ENCODE measurements at places on chromosomes 2 and 18. TPM values are rescaled to one million over a fixed set of nuclear protein-coding genes. Genes with fewer than 3 reads are reported as not detected.

GRCh38 chr2:191015239-191015638, 1.3 kb upstream of the STAT1 start:
- no peak for DNase-seq

DNA sequence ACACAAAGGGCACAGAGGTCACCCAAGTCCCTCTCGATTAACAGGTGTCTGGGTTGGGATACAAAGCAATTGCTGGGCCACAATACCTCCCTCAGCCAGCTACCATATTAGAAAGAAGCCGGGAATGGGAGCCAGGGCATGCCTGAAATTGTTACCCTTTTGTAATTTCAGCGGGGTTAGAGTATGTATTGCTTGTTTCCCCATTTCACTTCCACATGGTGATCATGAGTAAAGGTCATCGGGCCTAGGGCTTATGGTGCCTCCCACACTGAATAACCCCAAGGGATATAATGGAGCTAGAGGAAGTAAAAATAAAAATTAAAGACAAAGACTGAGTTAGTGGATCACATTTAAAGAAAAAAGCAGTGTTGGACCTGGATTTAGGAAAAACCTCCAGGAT, 437.2 kb upstream of the KLHL29 start:
- no peak for DNase-seq

GRCh38 chr2:82411071-82411470, 2048.0 kb downstream of the SUCLG1 start:
- DNase-seq, result no peak

- no peak for DNase-seq
These were observed 74.3 kb downstream of the XRCC5 start for GRCh38 chr2:216183462-216183861.

GRCh38 chr2:181408861-181409260, 48.3 kb upstream of the ITGA4 start:
- no peak for DNase-seq

The DSG1 gene
- 260 TPM for total RNA-seq

The COL4A4 gene
- total RNA-seq, result 0.30 TPM

DNA sequence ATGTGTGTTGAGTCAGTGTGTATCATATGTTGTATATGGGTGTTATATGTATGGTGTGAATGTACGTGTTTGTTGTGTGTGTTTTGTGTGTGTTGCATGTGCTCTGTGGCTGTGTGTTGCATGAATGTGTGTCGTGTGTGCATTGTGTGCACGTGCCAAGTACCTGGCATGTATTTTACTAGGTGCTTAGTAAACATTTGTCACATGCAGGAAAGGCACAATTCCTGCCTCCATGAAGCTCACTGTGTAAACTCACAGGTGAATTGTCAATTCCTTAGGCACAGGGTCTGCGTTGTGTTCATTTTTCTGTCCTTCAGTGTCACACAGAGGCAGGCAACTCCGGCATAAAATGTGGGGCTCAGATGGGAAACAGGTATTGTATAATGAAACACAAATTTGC, 22.3 kb upstream of the IL1R1 start:
- DNase-seq, result no peak

DNA sequence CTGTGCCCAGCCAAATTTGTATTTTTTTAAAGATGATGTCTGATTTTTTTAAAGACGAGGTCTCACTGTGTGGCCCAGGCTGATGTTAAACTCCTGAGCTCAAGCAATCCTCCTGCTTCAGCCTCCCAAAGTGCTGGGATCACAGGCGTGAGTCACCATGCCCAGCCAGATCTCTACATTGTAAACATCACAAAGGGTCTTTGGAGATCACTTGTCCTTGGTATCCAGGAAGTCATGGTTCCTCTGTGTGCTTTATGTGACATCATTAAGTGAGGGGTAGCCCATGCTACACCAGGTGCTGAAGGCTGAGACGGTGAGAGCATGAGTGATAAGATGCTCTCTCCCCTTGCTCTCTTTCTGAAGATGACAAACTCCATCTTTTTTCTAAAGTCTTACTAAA, 7.0 kb upstream of the NUP35 start:
- DNase-seq, result no peak

GRCh38 chr18:3584897-3585460, 135.0 kb downstream of the TGIF1 start:
- DNase-seq, result no peak

DNA sequence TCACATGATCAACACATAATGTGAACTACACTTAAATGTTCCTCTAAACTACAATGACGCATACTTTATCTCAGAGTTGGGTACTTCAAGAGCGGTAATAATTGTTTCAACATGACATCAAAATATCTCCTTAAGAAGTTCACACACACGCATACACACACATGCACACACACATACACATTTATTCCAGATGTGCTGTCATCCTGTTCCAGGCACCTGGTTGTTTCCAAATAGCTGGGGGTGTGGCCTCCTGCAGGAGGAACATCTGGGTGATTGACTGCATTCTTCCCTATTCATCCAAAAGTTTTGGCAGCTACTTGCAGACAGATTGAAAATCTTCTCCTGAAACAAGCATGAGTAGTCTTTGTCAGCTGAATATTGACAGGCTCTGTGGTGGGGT, 37.9 kb upstream of the PIK3C3 start:
- DNase-seq, result no peak

GRCh38 chr18:34223893-34224422, 755 bp downstream of the NOL4 start:
- DNase-seq, result no peak

DNA sequence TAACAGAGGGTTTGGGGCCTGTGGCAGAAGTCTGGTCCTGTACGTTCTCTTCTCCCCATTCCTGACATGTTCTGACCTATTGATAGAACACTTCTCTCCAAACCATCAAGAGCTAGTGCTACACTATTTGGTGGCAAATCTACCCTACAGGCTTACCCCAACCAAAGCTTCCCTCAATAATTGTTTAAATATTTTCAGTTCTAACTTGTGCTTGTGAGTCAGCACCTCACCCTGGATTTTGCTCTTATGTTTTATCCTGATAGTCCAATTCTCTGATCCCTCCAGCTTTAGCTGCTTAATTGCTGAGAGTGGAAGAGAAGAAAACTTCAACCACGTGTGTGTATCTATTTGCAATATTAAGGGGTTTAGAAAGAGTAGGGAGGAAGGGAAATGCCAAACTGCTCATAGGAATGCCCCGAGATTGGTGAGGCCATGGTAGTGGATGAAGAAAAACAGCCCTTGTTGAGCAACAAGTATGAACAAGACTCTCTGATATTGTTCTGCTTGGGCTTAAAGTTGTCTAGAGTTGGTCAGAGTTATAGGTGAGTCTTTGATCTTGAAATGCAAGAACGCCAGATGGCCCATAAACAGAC, 67.8 kb upstream of the PARD3B start:
- DNase-seq, result no peak

The ADGRF3 gene
- total RNA-seq, result not detected

GRCh38 chr2:177325554-177325953, 61.0 kb upstream of the NFE2L2 start:
- DNase-seq, result no peak

- DNase-seq, result no peak
These were observed 259.1 kb downstream of the PRKCE start for GRCh38 chr2:45910473-45911060.

The TRIB2 gene
- total RNA-seq, result 19.0 TPM

The GPAT2 gene
- 1.2 TPM for total RNA-seq

The SH3BP4 gene
- total RNA-seq, result 14.6 TPM

DNA sequence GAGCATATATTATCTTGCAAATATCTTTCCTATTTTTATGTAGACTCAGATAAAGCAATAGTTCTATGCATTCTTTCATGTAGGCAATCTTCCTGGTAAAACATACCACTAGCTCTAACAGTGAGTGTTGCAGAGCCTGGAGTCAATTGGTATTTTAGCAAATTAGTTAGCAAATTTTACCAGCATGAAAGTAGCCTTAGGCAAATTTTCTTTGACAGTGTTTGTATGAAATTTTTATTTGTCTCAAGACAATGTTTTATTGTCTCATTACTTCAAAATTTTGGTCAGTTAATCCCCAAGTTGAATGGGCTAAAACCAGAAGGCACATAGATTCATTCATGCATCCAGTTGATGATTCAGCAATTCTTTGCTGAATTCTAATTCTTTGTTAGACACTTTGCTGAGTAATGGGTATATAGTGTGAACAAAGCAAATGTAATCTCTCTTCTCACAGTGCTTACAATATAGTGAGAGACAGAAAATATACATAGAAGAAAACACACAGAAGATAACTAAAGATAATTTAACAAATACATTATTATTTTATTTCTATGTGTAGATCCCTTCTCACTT, 27.1 kb downstream of the SLC38A11 start:
- DNase-seq, result no peak

GRCh38 chr18:55375930-55376329, 212.1 kb downstream of the TCF4 start:
- DNase-seq, result no peak

DNA sequence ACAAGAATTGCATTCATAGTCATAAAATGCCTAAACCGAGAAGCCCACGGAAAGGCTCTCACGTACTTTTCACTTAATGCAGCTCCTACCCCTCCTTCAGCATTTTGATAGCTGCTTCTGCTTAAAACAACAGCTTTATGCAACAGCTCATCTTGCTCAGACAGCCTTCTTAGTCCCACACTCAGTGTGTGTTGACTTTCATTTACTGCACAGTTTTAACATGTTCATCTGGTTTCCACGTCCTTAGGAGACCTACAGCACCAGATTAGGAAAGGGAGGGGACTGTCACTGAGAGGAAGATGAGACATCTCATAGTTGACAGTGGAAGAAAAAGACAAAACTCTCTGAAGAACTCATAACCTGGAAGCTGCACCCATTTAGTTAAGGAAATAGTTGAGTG, 435.4 kb downstream of the SETBP1 start:
- no peak for DNase-seq

The MTCL1 gene
- 10.7 TPM for total RNA-seq

The PROKR1 gene
- total RNA-seq, result 0.10 TPM

DNA sequence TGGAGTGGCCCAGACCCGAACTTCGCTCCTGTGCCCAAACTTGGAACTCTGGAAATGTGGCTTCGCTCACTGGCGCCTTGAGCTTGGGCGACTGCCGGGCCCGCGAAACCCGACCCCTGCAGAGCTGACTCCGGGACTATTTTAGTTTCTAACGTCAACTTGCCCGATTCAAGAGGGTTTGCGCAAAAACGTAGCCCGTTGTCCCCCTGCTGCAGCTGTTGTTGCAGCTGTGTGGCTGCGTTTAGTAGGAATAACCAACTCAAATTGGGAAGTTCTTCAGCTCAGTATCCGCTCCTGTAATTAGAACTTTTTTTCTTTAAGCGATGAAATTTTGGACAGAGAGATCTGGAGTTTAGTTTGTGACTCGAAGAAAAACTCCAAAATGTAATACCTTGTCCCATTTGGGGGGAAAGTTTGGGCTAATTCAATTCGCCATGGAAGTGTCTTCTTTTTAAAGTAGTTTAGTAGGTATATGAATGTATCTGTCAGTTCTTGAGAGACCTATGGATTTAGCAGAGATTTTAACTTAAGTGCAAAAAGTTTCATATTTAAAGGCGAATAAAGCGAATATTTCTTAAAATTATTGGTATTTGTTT, 559 bp downstream of the MYL12A start:
- DNase-seq, result peak; percentile 55

DNA sequence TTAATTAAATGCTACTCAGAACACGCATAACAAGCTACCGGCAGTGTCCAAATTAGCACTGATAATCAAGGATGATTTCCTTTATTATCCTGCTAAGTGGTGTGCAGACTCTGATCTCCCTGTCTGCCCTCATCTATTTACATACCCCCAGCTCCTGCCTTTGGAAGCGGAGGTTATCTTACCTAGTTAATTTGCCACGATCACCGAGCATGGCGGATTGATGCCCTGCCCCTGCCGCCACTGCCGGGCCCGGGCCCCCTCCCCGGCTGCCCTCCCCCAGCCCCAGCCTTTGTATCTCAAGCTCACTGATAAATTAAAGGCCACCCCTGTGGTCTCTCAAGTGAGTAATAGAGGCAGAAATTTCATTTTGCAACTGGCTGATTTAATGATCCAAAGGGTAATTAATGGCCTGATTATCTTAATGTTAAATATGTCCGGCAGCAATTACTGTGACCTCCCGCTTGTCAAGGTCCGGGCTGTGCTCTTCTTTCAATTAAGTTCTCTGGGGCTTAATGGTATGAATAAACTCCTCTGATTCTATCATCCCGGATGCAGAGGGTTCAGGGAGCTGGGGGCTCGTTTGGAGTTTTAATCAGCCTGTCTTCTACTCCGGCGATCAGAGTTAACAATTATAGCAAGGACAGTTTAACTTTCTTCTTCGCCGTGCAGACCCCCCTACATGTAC, 113.4 kb downstream of the GBX2 start:
- no peak for DNase-seq

The RAB6D gene
- total RNA-seq, result not detected

The IL37 gene
- 2.0 TPM for total RNA-seq

DNA sequence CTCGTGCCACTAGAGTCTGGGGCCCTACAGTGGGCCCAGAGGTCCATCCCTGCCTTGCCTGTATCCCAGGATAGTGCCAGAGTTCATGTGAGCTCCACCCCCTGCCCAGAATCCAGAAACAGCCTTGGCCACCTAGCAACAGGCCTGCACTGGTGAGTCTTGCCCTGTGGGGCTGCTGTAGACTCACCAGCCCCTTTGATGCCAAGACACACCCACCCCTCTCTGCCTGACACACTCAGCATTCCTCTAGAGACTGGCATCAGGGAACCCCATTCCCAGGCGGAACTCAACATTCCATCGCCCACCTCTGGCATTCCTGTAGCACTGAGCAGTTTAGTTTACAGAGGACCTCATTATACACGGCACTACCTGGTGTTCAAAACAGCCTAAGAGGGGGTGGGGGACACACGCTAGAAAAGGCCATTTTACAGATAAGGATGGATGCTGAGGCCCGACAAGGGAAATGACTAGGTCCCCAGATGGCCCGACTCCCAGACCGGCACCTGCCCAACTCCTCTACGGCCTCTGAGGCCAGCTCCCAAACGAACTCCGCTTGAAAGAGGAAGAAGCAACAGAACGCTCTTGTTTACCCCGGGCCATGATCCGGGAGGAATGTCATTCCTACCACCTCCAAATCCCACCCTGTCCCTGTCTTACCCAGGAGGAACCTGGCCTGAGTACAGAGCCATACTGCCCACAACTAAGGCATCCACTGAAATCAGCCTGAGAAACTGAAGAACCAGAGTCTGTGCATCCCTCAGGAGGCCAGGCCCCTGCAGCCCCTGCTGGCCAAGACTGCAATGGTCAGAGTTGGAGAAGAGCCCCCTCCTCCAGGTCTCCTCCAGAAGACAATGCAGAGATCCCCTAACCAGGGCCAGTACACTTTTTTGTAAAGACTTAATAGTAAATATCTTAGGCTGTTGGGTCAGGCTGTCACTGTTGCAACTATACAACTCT, 180.2 kb downstream of the TNS1 start:
- DNase-seq, result no peak

The SLC5A6 gene
- total RNA-seq, result 23.0 TPM

DNA sequence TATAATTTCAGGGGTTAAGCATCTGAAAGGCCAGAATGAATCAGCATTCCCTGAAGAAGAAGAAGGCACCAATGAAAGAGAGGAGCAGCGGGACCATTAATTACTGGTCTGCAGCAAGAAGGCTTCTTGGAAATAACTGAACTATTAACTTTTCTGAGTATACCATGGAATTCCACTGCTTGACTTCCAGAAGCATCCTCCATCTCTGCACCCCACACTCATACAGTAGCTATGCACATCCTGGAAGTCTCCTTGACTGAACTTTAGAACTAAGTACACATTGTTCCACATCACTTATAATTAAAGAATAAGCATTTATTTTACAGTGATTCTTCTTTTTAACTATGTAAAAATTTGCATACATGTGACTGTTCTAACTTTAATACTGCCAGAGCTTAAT, 131.5 kb downstream of the PPP1R1C start:
- no peak for DNase-seq

The CRYBA2 gene
- not detected for total RNA-seq

GRCh38 chr2:136389809-136390208, 271.9 kb upstream of the CXCR4 start:
- DNase-seq, result no peak

GRCh38 chr2:189555232-189555631, 25.4 kb downstream of the SLC40A1 start:
- no peak for DNase-seq

Measured in skin of body (tissue), 3 donors.